Activated CD4-positive, alpha-beta T cell treated with anti-CD3 and anti-CD28 coated beads for 36 hours (primary cell): ENCODE measurements at places on chromosomes 16 and 17.
A peak's percentile ranks its signal among the peaks of the same experiment; 100 is the strongest.

- H3K36me3 ChIP-seq, result peaks cover 5% of the 10 kb centered on the region
- no peak for DNase-seq
- peaks cover 21% of the 10 kb centered on the region for H3K4me1 ChIP-seq
- no peak overlapping the region for H3K27ac ChIP-seq
Observed at GRCh38 chr16:81442916-81443687, 1.5 kb upstream of the CMIP start.

DNA sequence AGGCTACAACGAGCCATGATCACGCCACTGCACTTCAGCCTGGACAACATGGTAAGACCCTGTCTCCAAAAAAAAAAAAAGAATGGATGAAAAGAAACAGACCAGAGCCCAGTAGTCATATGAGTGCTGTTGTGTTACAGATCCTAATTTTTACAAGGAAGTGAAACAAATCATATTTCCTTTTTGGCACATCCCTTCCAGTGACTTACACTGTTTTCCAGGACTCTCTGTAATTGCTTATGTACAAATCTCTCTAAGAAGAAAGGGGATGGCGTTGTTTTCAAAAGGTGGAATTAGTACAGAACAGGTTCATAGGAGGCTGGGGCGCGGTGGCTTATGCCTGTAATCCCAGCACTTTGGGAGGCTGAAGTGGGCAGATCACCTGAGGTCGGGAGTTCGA is 19.8 kb upstream of the ZNF594 start:
- H3K4me1 ChIP-seq, result peaks cover 11% of the 10 kb centered on the region
- H3K27me3 ChIP-seq, result no peaks in the 10 kb centered on the region
- DNase-seq, result no peak
- H3K4me3 ChIP-seq, result no peak overlapping the region
- H3K36me3 ChIP-seq, result peaks cover 5% of the 10 kb centered on the region

DNA sequence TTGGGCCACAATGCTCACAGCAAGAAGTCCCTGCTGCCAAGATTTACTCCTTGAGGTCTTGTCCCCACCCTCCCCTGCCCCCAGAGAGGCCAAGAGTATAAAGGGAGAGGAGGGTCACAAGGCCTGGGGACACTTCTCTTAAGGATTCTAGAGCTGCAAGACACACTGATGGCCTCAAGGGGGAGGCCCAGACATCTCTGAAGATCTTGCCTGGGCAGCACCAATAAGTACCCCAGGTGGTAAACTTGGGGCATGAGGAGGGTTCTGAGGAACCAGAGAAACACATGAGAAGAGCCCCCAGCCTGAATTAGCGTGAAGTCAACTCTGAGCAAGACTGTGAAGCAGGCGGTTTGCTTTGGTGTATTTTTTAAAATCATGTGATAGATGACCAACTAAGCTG is 26.8 kb upstream of the MTMR4 start:
- H3K4me3 ChIP-seq, result no peak overlapping the region
- no peaks in the 10 kb centered on the region for H3K36me3 ChIP-seq
- H3K27me3 ChIP-seq, result no peaks in the 10 kb centered on the region
- no peak overlapping the region for H3K27ac ChIP-seq
- no peak for DNase-seq

- H3K4me1 ChIP-seq, result peaks cover 86% of the 10 kb centered on the region
- H3K36me3 ChIP-seq, result peaks cover 33% of the 10 kb centered on the region
- no peak overlapping the region for H3K4me3 ChIP-seq
- peak; percentile 40 for DNase-seq
- peak overlapping the region; percentile 66 for H3K27ac ChIP-seq
Observed at GRCh38 chr16:24748242-24748641, 18.8 kb downstream of the TNRC6A start.
